Lower lobe of right lung (tissue), 2 donors: ENCODE measurements at places on chromosomes 1 and 21. TPM values are rescaled to one million over a fixed set of nuclear protein-coding genes. Genes with fewer than 3 reads are reported as not detected.

DNA sequence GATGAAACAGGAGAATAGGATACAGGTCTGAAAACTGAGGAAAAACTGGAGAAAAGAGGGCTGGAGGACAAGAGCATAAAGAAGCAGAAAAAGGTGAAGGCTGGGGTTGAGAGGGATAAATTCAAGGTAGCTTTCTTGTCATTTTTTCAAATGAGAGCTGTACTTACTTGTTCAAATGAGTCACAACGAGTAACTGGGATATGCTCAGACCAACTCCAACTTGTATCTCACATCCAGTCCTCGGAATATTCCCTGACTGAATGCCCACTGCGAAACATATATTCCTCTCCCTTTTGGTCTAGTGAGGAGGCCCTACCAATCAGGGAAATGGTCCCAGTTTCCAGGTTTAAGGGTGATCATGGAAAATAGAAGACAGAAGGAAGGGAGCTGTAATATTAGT, 343.4 kb downstream of the HHIPL2 start:
- H3K36me3 ChIP-seq = no peaks in the 10 kb centered on the region
- no peaks in the 10 kb centered on the region for H3K27me3 ChIP-seq
- DNase-seq = no peak
- H3K4me1 ChIP-seq = no peaks in the 10 kb centered on the region

Gene KRTAP19-3
- total RNA-seq = not detected

GRCh38 chr1:15153842-15154479, 414 bp downstream of the TMEM51 start:
- H3K27me3 ChIP-seq = no peaks in the 10 kb centered on the region
- H3K27ac ChIP-seq = peak overlapping the region; percentile 93
- H3K36me3 ChIP-seq = no peaks in the 10 kb centered on the region
- peak overlapping the region; percentile 77 for H3K4me3 ChIP-seq

Gene HIVEP3
- 11.6 TPM for total RNA-seq

- peak overlapping the region; percentile 62 for H3K27ac ChIP-seq
- DNase-seq = no peak
- peaks cover 29% of the 10 kb centered on the region for H3K4me1 ChIP-seq
- H3K36me3 ChIP-seq = no peaks in the 10 kb centered on the region
These were observed 4.0 kb upstream of the PEX10 start for GRCh38 chr1:2416403-2416802.

Gene KCNT2
- total RNA-seq = 3.7 TPM

DNA sequence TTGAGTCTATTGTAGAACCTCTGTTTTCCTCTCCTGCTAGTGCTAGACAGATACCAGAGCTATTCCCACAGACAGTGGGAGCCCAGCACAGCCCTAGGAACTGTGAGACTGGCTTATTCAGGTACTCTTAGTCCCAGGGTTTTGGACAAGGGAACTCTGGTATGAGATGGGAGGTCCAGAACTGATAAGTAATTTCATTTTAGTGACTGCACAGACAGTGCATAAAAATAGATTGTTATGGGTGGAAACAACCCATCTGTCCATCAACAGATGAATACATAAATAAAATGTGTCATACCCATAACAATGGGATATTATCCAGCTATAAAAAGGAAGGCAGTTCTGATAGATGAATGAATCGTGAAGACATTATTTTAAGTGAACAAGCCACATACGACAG, 9.0 kb downstream of the EPS8L3 start:
- H3K27ac ChIP-seq = no peak overlapping the region
- no peaks in the 10 kb centered on the region for H3K36me3 ChIP-seq
- no peaks in the 10 kb centered on the region for H3K4me1 ChIP-seq
- H3K4me3 ChIP-seq = no peak overlapping the region
- DNase-seq = no peak

- no peaks in the 10 kb centered on the region for H3K27me3 ChIP-seq
- no peaks in the 10 kb centered on the region for H3K4me1 ChIP-seq
- no peak overlapping the region for H3K27ac ChIP-seq
- H3K36me3 ChIP-seq = no peaks in the 10 kb centered on the region
These were observed 421.2 kb upstream of the ZRANB2 start for GRCh38 chr1:71502006-71502405.

DNA sequence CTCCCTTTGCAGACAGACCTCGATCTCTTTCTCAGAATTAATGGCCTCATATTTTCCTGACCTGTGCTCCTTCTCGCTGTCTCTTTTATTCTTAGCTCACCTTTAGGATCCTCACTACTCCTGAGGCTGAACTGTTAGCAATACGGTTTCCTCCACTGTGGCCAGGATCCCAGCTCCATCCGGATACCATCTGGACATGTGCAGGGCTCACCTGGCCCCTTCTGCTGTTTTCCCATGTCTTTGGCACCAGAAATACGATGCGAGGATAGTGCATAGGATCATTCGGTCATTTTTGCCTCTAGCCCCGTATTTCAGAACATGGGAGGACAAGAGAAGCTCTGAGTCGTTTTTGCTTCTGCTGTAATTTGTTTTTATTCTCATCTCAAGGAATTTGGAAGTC, 108.5 kb upstream of the KIF26B start:
- no peak overlapping the region for H3K27ac ChIP-seq
- DNase-seq = no peak
- H3K27me3 ChIP-seq = no peaks in the 10 kb centered on the region
- H3K36me3 ChIP-seq = no peaks in the 10 kb centered on the region

DNA sequence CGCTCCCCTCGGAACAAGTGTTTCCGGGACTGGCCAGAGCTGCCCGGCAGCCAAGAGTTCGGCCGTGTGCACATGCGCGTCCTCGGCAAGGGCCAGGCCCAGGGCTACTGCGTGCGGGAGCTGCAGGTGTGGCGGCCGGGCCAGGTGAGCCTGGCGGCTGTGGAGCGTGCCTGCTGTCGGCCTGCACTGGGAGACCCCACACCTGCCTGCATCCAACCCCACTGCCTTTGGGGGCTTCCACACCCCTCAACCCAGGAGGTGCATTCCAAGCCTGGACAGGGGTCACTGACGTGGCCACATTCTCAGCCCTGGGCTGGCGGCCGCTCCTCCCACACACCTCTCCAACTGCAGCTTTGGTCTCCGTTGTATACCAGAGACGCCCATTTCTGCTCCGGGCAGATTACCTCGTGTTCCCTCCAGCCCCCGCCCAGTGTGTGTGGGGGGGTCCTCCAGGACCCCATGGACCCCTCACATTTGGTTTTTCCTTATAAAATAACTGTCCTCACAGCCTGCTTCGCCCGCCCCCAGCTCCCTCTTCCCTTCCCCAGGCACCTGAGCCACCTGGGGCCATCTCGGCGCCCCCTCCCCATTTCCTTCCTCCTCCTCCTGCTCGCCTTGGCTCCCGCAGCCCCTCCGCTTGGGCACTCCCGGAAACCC, 6.1 kb downstream of the RNF223 start:
- H3K27ac ChIP-seq = peak overlapping the region; percentile 54
- peaks cover 21% of the 10 kb centered on the region for H3K4me1 ChIP-seq
- no peaks in the 10 kb centered on the region for H3K36me3 ChIP-seq
- H3K27me3 ChIP-seq = peaks cover 46% of the 10 kb centered on the region
- peak overlapping the region; percentile 58 for H3K4me3 ChIP-seq
- DNase-seq = peak; percentile 76

DNA sequence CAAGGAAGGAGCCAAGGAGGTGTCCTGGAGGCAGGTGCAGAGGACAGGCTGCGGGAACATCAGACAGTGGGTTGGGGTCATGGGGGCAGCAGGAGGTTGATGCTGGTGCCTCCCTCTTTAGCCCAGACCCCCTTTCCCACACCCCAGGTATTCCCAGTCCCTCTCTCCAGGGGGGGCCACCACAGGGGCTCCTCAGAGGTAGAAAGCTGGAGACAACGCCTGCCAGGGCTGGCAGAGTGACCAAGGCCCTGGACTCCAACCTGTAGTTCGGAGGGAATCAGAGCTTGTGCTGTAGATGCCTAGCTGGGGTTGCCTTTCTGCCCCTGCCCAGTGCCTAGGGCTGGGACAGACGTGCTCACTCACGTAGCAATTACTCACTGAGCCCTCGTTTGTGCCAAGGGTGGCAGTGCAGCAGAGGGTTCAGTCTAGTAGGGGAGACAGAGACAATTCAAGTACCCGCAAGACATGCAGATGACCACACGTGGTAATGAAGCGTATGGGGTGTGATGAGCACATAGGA, 148.2 kb downstream of the PTPRU start:
- H3K36me3 ChIP-seq = no peaks in the 10 kb centered on the region
- peaks cover 54% of the 10 kb centered on the region for H3K27me3 ChIP-seq
- no peaks in the 10 kb centered on the region for H3K4me1 ChIP-seq
- H3K4me3 ChIP-seq = no peak overlapping the region
- no peak for DNase-seq

Gene PCSK9
- total RNA-seq = 25.7 TPM
